Bronchial epithelial cell (primary cell): ENCODE measurements at places on chromosomes 16 and 17. TPM values are rescaled to one million over a fixed set of nuclear protein-coding genes. Genes with fewer than 3 reads are reported as not detected.

- peak; percentile 19 for DNase-seq
Observed at GRCh38 chr17:66580184-66580955, 254.5 kb upstream of the CACNG5 start.

AARS1 gene
- total RNA-seq: 338 and 446 TPM in 2 replicates

- DNase-seq: no peak
Observed at GRCh38 chr16:29736764-29737163, 9.0 kb downstream of the C16orf54 start.

DNA sequence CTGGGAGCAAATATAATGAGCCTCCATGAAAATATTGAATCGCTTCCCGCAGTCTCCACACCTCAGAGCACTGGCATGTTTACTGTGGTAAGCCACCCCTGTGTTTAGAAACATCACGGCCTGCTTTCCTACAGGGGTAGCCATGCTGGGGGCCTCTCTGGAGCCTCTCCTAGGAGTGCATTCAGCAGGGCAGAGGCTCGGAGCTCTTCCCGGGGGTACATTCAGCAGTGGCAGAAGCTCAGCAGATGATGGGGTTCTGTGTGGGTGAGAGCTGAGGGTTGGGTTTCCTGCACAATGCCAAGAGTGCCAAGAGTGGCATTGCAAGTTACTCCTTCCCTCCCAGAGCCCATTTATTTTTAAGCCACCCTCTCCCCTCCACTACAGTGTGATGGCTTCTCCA lies 386.6 kb downstream of the SEC14L1 start:
- no peak for DNase-seq

DNA sequence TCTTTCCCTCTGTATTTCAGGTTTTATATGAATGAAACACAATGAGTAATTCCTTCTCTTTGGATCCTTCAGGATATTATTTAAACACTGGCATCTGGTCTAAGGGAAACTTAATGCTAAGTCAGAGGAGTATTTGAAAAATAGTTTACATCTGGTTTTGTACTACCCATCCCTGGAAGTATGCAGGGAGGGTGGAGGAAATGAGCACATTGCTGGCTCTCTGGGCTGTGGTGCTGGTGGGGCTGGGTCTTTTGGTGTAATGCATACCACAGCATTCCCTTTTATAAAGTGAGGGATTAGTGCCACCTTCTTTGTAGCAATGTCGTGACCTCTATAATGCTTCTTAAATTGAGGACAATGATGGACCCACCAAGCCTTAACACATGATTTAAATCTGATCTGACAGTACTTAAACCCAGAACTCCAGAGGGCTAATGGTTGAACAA lies 105.5 kb upstream of the AXIN2 start:
- no peak for DNase-seq

DNA sequence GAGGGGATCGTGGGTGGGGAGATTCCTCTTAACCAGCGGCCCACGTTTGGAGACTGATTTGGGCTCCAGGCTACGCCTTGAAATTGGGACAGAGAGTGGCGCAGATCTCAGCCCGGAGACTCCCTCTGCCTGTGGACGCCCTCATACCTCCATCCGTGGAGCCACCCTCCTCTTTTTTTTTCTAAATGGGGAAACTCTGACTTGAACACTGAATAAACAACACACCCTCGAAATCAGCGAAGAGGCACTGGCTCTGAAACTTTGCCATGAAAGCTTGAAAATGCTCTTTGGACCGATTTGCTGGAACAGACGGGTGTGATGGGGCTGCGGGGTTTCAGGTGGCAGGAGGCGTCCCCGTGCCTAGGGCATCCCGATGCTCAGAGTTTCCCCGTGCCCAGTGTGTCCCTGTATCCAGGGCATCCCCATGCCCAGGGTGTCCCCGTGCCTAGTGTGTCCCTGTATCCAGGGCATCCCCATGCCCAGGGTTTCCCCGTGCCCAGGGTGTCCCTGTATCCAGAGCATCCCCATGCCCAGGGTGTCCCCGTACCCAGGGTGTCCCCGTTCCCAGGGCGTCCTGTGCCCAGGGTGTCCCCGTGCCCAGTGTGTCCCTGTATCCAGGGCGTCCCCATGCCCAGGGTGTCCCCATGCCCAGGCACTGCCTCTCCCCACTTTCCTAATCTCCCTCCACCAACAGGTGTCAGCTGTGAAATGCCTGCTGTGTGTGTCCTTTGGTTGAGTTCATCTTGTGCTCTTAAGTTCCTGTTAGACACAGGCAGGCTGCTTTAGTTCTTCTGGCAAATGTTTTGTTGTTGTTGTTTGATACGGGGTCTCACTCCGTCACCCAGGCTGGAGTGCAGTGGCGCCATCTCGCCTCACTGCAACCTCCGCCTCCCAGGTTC lies 187.0 kb downstream of the SEC14L1 start:
- DNase-seq: no peak

PDE6G gene
- not detected in 2 replicates for total RNA-seq

DNA sequence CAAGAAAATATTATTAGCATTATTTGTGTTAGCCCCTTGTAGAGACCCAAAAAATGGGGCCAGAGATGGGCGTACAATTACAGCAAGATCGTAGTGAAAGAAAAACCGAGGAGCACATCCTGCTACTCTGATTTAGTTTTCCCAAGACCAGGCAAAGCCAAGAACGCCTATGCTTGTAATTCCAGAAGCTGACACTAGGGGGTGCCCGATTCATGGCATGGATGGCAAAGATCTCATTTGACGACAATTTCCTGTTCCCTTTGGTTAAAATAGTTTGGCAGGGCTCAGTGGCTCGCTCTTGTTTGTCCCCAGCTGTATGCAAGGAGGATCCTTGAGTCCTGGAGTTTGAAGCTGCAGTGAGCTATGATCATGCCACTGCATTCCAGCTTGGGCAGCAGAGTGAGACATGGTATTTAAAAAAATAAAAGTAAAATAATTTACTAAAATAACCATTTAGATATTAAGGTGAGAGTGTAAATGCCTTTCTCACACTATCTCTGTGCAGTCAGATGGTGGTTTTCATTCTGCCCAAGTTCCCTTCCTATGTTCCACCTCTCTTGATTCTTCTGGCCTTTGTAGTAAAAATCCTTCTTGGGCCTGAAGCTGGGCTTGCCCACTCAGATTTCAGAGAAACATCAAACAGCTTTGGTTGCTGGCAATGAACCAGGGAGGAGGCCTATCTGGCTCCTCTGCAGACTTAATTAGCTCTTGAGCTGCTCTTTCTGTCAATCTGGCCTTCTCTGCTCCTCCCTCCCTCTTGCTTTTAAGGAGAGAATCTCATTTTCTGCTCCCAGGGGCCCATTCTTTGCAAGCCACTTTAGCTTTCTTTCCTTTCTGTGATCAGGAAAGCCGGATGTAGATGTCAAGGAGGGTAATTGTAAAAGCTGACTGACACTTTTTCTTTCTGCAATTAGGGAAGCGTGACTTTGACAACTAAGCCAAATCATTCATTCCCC lies 31.2 kb downstream of the TMEM238L start:
- no peak for DNase-seq

DNA sequence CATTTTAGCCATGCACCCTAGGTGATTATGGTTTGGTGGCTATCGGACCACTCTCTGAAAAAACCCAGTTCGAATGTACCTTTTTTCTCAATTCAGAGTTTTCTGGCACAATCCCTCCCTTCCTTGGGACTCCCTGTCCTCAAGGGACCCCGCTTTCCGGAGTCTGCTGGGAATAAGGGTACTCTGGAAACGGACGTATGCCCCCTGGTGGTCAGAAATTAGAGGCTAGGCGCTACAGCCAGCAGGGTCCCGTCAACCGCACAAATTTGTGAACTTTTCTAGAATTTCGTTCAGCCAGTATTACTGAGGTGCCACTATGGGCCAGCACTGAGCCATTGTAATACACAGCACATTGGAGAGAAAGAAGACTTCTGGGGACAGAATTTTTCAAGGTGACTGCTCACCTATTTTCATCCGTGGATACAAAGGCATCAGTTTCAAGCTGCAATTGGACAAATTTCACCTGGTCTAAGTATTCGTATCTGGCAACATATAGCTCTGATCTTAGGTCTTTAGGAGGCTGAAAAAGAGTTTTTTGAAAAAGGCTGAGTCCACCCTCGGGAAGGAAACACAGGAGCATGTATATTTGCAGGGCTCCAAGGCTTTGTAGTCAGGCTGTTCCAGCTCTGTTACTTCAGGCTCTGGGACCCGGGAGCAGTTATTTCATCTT lies 27.1 kb upstream of the CRYBA1 start:
- peak; percentile 44 for DNase-seq

NME2 gene
- 995 and 1,613 TPM in 2 replicates for total RNA-seq

SALL1 gene
- total RNA-seq: not detected in 2 replicates

DNA sequence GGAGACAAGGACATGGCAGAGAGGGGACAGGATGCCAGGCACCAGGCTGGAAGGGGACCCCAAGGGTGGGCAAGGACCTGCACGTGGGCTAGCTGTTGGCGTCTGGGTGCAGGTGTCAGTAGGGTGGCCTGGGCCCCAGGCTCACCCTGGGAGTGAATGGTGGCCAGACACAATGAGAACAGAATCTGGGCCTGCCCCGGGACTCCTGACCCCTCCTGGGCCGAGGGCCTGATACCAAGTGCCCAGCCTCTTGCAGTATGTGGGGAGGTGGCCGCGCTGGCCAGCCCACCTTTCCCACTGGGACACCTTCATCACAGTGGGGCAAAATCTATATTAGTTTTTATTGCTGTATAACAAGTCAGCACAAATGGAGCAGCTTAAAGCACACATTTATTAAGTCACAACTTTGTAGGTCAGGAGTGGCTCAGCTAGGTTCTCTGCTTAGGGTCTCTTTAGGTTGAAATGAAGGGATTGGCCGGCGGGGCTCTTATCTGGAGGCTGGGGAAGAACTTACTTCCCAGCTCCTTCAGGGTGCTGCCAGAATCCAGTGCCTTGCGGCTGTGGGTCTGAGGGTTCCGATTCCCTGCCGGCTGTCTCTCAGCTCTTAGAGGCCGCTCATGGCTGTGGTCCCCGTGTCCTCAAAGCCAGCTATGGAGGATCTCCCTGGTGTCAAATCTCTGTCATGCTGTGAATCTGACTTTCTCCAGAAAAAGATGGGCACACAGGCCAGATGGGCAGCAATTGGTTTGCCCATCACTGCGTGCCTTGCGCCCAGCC lies 3.6 kb downstream of the PRSS33 start:
- no peak for DNase-seq

C16orf46 gene
- total RNA-seq: 0.26 and 0.53 TPM in 2 replicates

GRCh38 chr17:76275382-76276068 lies 10.4 kb downstream of the UBALD2 start:
- DNase-seq: no peak

DNA sequence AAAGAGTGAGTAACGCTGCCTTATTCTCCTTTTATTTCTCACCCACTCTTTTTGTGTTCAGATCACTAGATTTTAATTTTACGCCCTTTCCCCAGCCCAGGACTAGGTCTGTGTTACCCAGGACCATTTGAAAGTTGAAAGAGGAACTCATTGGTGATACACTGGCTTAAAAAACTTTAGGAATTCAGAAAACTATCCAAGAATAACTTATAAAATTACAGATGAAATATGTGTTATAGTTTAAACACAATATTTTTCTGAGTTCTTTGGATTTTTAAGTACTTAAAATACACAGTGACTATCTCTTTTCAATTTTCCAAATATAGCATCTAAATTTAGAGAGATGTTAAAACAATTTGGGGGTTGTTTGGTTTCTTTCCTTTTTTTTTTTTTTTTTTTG lies 385.2 kb downstream of the CDH13 start:
- DNase-seq: no peak
